GM20000 (cell line): ENCODE measurements at places on chromosomes 11 and 22.

GRCh38 chr22:33438273-33438672 lies 380.1 kb upstream of the SYN3 start:
- no peak for DNase-seq

- no peak for DNase-seq
Measured at GRCh38 chr22:19002684-19003038, 66.6 kb upstream of the PRODH start.

DNA sequence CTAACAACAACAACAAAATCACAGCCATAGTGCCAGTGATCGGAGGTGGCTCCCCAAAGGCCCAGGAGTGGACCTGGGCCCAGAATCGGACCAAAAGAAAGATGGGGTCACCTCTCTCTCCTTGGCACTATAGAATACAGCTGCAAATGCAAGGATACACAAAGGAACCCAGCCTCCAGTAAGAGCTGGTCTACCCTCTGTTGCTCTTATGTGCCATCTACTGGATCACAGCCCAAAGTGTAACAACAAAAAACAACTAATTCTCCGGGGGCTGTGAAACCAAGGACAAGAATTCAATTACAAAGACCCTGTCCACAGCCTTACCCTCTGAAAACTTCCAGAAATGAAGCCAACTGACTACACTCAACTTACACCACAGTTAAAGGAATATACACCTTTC lies 21.6 kb downstream of the OR8G5 start:
- DNase-seq = no peak

GRCh38 chr11:110349138-110349996 lies 53.0 kb upstream of the RDX start:
- DNase-seq = peak; percentile 65

GRCh38 chr11:1119604-1120146 lies 38.1 kb upstream of the MUC5AC start:
- no peak for DNase-seq

DNA sequence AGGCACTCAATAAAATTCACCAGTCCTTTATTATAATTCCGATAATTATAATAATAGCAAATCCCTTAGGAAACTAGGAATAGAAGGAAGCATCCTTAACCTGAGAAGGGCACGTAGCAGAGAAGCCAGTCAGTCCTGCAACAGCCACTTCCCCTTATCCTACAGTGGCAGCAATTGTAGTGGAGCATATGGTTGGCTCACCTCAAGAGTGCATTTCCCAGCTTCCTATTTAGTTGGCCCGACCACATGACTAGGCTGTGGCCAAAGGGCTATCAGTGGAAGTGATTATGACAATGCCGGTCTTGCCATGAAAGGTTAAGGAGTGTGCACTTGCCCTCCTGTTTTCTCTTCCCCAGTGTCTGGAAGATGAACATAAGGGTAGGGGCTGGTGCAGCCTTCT lies 27.0 kb downstream of the TESMIN start:
- no peak for DNase-seq

DNA sequence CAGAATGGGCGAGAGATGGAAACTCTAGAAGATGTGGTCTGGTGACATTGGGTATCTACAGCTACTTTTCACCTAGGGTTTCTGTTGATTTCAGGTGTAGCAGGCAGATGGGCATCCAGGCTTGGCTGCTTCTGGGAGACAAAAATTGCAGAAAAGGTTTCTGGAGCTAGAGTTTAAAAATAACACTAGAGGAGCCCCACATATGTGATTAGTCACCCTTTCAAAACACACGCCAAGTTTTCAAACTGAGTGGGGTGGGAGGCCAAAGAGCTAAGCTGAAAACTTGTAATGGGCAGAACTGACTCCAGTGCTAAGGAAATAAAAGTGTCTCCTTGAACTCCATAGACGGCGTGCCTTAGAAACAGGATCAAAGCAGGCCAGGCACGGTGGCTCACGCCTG lies 80.8 kb downstream of the GRK3 start:
- no peak for DNase-seq

DNA sequence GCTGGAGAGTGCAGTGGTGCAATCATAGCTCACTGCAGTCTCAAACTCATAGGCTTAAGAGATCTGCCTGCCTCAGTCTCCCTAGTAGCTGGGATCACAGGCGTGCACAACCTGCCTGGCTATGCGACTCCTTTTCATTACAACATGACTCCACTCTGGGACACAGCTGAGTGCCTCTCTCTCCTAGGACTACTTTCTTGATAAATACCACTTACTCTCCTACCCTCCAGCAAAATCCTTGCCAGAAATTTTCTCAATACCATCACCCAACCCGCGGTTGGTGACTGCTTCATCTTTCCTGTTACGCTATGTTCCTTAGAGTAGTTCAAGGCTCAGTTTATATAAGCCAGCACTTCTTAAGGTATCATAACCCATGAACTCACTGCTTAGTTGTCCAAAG lies 26.9 kb downstream of the ARFGAP3 start:
- DNase-seq = no peak

DNA sequence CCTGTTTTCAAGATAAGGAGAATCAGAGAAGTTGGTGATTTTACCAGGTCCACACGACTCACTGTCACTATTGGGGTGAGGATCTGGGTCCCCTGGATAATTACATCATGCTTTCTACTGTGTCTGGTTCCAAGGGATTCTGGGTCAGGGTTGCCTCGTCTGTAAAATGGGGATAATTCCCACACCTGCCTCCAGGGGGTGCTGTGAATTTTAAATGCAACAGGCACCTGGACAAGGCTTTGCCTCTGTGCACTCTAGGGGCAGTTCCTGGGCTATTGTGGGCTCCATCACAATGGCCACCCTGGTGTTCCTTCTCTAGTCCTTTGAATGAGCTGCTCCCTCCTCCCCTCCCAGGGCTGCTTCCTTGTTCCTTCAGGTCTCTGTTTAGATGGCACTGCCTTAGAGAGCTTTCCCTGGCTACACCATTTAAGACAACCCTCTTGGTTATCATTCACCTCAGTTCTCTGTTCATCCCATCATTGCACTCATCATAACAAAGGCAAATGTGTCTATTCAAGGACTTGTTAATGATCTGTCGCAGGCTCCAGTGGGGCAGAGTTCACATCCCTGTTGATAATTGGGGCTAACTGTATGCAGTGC lies 178.6 kb downstream of the MIAT start:
- peak; percentile 62 for DNase-seq

DNA sequence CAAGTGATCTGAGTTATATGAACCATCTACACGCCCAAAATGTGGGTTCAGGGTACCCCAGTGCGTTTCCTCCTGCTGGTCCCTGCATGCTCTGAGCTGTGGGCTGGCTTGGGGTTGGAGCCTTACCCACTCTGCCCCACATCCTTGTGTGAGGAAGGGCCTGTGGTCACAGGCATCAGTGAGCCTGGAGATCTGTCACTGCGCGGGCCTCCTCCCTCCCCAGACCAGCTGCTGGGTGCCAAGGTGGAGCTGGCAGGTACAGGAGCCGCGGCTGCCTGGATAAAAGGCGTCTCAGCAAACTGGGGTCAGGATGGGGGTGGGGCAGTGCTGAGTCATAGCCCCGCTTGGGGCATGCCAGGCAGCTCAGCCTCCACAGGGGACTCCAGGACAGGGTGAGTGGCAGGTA lies 17.9 kb downstream of the GNAZ start:
- DNase-seq = no peak

GRCh38 chr22:19040391-19040861 lies 81.8 kb downstream of the DGCR2 start:
- no peak for DNase-seq

- DNase-seq = no peak
Measured at GRCh38 chr11:68216171-68216938, 3.3 kb upstream of the KMT5B start.

DNA sequence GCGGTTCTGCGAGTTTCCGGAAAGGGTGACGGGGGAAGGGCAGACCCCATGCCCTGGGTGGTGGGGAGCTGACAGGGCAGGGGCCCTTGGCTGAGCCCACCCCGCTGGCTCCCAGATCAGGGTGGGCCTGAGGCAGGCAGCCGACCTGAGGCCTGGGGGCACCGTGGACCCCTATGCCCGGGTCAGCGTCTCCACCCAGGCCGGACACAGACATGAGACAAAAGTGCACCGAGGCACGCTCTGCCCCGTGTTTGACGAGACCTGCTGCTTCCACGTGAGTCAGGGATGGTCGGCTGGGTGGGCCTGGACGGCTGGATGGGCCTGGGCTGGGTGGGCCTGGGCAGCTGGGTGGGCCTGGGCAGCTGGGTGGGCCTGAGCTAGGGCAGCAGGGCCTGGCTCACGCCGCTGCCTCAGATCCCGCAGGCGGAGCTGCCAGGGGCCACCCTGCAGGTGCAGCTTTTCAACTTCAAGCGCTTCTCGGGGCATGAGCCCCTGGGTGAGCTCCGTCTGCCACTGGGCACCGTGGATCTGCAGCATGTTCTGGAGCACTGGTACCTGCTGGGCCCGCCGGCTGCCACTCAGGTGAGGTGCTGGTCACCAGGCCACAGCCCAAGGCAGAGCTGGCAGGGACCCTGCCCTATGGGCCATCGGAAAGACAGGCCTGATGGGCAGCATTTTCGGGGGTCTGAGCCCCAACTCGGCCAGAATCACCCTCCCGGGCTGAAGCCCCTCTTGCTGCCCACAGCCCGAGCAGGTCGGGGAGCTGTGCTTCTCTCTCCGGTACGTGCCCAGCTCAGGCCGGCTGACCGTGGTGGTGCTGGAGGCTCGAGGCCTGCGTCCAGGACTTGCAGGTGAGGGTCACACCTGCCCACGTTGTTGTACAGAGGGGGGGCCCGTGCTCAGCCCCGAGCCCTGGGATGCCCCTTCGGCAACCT lies 1.5 kb downstream of the SYT8 start:
- DNase-seq = no peak

GRCh38 chr11:17371614-17372013 lies 16.8 kb downstream of the KCNJ11 start:
- no peak for DNase-seq

GRCh38 chr11:46263120-46263519 lies 14.3 kb upstream of the CREB3L1 start:
- DNase-seq = no peak

- DNase-seq = peak; percentile 70
Measured at GRCh38 chr22:30890686-30891442, 77.7 kb downstream of the MORC2 start.

DNA sequence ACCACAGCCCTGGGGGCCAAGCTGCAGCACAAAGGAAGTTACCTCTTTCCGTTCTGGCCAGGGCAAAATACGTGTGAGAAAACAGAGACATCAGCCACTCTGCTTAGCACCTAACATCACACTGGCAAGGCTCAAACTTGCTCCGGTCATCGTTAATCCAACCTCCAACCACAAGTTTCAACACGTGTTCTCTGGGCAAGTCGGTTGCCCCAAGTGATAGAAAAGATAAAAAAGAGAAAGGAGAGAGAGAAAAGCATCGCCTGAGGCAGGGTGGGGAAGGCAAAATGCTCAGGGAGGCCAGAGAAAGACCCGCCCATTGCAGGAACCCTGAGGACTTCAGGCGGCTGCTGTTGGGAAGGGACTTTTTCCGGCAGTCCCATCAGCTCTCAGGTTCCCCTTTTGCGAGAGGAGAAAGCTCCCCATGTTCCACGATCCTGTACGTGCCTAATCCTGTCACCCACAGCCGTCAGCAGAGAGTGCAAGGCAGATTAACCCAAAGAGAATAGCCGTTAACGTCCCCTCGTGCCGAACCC lies 18.5 kb upstream of the B4GALNT4 start:
- no peak for DNase-seq

DNA sequence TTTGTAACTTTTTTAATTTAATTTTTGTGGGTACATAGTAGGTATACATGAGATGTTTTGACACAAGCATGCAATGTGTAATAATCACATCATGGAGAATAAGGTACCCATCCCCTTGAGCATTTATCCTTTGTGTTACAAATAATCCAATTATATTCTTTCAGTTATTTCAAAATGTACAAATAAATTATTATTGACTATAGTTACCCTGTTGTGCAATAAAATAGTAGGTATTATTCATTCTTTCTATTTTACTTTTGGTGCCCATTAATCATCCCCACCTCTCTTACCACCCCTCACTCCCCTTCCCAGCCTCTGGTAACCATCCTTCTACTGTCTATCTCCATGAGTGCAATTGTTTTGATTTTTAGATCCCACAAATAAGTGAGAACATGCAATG lies 83.5 kb downstream of the GAB2 start:
- DNase-seq = no peak
